ENCODE measurements at places on chromosomes 4 and X. TPM values are rescaled to one million over a fixed set of nuclear protein-coding genes. Genes with fewer than 3 reads are reported as not detected.

GRCh38 chr4:133151341-133151690, 2.2 kb downstream of the PCDH10 start:
- H3K36me3 ChIP-seq = no peaks in the 10 kb centered on the region
- H3K27me3 ChIP-seq = no peaks in the 10 kb centered on the region
- peaks cover 69% of the 10 kb centered on the region for H3K4me1 ChIP-seq
- peak overlapping the region; percentile 55 for H3K4me3 ChIP-seq
- no peak for DNase-seq
- peak overlapping the region; percentile 61 for H3K27ac ChIP-seq

DNA sequence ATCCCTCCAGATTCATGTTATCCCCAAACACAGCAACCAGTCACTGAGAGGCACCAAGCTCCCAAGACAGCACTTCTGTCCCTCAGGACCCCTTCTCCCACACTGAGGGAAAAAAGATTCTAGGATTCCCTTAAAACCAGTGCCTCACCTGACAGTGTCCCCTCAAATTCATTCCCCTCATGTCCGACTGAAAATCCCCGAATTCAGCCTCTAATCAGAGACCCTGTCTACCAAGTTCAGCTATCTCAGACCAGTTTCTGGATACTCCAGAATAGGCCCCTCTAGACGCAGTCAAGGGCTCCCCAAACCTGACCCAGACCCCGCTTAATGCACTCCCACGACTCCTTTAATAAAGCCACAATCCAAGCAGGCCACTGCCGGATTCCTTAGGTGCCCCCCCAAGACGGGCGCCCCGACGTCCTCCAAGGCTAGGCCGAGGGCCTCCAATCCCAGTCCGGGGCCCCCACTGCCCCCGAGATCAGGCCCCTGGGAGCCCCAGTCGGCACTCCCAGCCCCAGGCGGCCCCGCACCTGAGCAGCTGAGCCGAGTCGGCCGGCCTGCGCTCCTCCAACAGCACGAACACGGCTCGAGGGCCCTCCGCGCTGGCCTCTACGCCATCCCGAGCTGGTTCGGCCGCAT, 457 bp downstream of the TFE3 start:
- no peak for DNase-seq
- no peaks in the 10 kb centered on the region for H3K27me3 ChIP-seq
- no peaks in the 10 kb centered on the region for H3K36me3 ChIP-seq
- H3K4me3 ChIP-seq = peak overlapping the region; percentile 74
- peaks cover 20% of the 10 kb centered on the region for H3K4me1 ChIP-seq
- peak overlapping the region; percentile 99 for H3K27ac ChIP-seq

WNK3 gene
- total RNA-seq = 2.0 TPM

LINC00632 gene
- total RNA-seq = 201 TPM

Data from tibial nerve (tissue), 4 donors.